ENCODE measurements at places on chromosomes 12 and 14.

GRCh38 chr14:95463171-95463901, 53.1 kb downstream of the SYNE3 start:
- DNase-seq: peak; percentile 14

DNA sequence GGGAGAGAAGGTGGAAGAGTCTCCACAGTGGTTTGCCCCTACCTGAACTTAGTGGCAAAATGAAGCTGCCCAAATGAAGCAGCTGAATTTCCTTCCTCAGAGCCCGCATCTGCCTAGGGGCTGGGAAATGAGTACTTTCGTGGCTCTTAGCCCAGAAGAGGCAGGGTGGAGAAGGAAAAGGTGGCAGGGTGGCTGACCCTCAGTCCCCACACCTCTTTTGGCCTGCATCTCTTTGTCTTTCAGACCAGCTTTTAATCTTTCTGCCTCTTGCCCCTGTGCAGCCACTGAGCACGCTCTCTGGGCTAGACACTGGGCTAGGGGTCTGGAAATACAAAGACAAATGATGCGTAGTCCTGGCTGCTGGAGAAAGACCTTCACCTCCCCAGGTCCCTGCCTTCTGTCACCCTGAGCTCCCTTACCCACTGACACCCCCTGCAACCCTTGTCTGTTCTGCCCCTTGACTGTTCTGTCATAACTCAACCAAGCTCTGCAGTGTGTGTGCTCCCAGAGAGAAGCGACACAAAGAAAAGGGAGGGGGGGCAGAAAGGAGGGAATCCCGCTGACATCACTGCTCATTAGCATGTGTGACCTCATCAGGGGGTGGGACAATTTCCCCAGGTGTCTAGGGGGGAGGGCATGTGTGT, 371 bp upstream of the REM2 start:
- peak; percentile 31 for DNase-seq

DNA sequence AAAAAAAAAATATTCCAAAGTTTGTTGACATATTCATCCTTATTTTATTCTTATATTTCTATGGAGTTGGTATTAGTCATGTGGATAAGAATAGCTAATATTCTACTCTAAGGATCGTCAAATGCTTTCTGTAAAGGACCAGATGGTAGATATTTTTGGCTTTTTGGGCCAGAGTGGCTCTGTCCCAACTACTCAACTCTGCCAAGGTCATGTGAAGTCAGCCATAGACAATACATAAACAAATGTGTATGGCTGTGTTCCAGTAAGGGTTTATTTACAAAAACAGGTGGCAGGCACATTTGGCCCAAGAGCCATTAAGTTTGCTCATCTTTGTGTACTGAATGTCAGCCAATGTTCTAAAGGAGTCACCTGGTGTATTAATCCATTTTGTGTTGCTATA, 131.8 kb downstream of the TBX5 start:
- no peak for DNase-seq

GRCh38 chr12:82481954-82482353, 123.6 kb downstream of the METTL25 start:
- DNase-seq: no peak

DNA sequence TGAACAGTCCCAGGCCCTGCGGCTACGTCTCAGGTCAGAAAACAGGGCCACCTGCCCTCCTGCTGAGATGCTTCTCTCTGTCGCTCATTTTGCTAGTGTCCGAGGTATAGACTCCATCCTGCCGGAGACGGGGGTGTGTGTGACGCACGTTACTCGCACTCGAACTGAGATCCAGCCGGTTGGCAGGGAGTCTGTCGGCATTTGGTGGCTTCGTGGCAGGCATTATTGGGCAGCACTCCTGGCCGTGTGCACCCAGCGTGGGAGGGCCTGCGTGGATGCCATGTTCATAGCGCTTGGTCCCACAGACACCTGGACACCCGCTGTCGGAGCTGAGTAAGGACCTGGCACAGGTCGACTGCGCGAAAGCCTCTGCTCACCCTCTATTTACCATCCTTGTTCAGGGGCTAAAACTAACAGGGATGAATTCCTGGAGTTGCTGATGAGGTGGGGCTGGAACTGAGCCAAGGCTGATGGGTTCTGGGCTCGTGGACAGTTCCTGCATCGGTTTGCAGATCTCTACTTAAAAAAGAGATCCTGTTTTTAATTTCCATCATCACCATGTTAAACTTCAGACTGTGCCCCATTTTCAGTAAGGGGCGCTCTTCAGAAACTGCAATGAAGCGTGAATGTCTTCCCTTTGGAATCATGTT, 28.6 kb downstream of the AACS start:
- no peak for DNase-seq

DNA sequence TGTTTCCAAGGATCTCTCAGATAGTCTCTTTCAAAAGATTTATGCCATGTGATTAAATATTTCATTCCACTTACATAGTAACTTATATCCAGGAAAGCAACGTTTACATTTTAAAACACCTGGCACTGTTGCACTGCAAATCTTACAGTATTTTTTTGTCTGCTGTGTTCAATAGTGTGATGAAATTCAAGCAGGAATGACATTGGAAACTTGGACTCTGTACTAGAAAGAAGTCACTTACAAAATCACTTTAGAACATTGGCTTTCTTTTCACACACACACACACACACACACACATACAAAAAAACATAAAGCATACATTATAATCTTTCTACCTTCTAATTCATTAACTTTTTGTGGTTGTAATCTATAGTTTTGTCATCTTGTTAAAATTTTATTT, 66.2 kb upstream of the USP15 start:
- no peak for DNase-seq

- DNase-seq: no peak
Observed at GRCh38 chr14:91996948-91997371, 42.9 kb downstream of the TRIP11 start.

DNA sequence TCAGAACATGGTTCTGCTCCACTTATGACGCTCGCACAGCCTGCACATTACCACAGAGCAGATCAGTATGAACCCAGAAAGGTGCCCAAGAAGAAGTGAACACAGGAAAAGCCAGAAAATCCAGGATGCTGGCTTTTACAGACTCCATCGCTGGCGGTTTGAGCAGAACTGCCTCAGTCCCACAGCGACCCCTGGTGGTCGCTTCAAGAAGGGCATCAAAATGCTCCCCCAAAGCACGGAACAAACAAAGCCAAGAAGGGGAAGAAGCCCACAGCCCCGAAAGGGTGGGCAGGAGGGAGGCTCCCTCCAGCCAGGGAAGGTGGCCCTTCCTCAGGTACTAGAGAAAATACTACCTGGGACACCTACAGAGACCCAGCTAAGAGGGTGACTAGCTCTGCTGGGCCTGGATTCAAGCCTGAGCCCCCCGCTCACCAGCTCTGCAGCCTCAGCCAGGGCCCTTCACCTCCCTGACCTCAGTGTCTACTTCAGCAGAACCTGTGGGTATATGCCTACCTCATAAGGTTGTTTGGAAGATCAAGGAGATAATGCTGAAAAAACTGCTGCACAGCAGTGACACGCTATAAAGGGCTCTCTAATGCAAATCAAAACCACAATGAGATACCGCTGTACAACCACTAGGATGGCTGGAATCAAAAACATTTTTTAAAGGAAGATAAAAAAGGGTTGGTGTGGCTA, 98.1 kb downstream of the NCOR2 start:
- peak; percentile 25 for DNase-seq

- DNase-seq: peak; percentile 44
Observed at GRCh38 chr12:6951551-6952120, 480 bp downstream of the PTPN6 start.

DNA sequence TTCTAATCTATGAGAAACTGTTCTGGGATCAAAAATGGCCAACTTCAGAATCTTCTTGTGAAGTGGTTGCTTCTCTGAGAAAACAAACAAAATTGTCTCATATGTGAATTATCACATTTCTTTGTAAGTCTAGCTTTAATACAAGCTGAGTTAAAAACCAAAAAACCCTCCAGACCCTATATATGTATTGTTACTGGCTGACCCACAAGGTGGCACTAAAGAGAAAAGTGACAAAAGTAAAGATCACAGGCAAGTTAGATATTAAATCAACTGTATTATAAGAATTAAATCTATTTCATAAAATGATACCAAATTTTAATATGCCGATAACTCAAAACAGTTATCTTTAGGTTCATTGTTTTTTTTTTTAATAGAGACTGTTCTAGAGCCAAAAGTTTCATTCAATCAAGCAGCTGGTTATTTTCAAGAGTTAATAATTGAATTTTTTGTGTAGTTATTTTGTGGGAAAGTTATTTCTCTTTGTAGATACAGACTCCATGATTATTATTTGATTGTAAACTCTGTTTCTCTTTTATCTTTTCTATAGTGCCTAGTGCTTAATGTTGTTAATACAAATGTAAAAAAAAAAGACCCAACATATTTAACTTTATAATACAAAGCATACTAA, 7.5 kb upstream of the TRHDE start:
- DNase-seq: no peak

GRCh38 chr12:13339091-13339490, 142.6 kb downstream of the EMP1 start:
- DNase-seq: no peak

GRCh38 chr14:63180011-63180410, 24.2 kb upstream of the RHOJ start:
- no peak for DNase-seq

DNA sequence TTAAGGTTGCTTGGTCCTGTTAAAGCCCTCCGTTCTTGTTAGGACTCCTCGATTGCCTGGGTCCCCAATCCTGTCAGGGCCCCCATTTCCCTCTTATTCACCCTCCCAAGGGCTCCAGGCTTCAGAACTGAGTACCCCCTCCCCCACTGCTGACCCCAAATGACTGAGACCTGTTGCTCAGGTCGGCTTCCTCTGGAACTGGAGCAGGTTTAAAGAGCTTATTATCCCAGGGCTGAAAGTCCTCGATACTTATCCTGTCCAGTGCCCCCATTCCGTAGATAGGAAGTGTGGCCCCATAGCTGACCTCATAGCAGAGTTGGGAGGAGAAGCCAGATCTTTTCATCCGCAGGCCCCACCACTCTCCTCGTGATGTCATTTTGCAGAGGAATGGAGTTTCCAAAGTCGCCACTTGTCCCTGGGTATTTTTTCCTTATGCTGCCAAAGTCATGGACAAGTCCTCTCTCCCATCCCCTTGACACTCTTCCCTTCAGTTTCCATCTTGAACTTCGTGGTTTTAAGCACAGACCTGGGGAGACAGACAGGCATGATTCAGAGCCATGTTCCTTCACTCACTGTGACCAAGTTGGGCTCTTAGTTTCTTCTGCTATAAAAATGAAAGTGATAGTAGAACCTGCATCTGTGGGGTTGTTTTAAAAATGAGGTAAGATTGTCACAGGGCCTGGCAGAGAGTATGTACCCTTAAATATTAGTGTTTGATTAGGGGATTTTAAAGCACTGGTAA, 1.2 kb downstream of the USP30 start:
- DNase-seq: peak; percentile 26

GRCh38 chr12:92036771-92037453, 108.7 kb downstream of the BTG1 start:
- no peak for DNase-seq

GRCh38 chr14:52399921-52400595, 85.9 kb downstream of the PTGER2 start:
- no peak for DNase-seq

- DNase-seq: no peak
Observed at GRCh38 chr14:24253936-24254335, 9.0 kb downstream of the TGM1 start.

DNA sequence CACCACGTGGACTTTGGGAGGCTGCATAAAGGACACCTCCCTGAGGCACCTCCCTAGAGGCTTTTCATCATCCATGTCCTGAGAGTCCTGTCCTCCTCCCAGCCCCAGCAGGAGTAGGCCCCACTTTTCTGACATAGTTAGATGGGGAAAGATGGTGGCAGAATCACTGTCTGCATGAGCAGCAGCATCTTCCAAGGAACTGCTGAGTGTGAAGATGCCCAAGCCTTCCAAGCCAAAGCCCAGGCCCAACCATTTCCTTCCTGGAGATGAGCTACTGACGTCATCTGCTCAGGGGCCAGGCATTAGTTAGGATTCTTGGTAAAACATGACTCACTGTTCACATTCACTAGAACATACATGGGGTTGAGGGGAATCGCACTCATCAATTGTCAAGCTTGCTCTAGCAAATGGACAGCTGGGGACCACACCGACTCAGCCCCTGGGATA, 37.3 kb downstream of the VDR start:
- DNase-seq: peak; percentile 78

DNA sequence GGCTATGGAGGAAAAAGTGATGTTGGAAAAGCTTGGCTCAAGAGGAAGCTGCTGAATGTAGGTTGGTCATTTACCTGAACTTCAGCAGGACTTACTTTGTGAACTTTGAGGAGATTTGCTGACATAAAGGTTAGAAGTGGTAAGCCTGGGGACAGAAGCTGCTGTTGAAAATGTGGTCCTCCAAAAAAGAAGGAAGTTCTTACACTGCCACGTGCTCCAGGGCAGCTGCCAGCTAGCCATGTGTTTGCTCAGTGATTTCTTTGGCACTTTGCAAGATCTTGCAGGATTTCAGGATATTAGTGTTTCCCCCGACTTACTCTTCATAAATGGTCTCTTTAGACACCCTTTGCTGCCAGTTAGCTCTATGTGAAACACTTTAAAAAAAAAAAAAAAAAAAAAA, 14.8 kb upstream of the DYRK2 start:
- no peak for DNase-seq

- DNase-seq: no peak
Observed at GRCh38 chr14:105126126-105126980, 42.2 kb downstream of the JAG2 start.

DNA sequence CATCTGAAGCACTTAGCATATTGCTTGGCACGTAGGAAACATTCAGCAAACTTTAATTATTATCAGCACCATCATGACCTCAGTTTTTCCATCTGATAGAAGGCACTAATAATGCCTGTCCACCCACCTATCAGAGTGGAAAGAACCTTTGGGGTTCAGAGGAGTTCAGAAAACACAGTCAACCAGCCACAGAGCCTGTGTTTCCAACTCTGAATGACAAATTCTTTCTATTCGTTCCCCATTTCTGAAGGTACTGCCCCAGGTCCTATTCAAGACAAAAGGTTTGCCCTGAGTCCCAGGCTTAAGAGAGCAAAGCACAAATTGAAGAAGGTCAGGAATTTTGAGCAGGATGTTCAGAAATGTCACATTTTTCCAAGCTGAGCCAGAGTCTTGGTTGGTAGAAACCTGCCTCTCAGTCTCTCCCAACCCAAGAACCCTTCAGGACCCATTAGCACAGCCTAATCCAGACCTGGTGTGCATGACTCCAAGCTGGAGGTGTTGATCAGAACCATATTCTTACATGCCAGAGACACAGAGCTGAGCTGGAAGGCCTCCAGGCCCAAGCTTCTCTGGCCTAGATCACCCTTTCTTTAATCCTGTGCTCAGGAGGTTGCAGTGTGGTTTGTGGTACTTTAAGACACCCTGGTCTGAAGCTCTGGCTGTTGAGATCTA, 114.4 kb downstream of the TBX5 start:
- DNase-seq: no peak

DNA sequence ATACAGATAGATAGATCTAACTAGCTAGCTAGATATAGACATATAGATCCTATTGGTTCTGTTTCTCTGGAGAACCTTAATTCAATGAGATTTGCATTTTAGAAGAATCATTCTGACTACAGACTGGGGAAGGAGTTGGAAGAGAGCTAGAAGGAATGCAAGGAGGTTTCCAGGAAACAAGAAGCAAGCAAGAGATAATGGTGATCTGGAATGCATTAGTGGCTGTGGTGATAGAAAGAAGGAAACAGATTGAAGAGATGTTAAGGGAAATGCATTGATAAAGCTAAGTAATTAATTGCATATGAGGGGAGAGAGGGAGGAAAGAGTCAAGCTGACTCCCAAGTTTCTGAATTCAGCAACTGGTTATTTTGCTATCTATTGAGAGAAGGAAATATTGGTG, 42.7 kb downstream of the DBX2 start:
- no peak for DNase-seq
